ENCODE measurements at places on chromosomes 4 and X. TPM values are rescaled to one million over a fixed set of nuclear protein-coding genes. Genes with fewer than 3 reads are reported as not detected.

The POLN gene
- 6.8 TPM for total RNA-seq

The TLR2 gene
- total RNA-seq, result not detected

The CDX4 gene
- not detected for total RNA-seq

The TKTL1 gene
- not detected for total RNA-seq

The HHIP gene
- total RNA-seq, result 9.7 TPM

The RNF128 gene
- not detected for total RNA-seq

The RBMXL3 gene
- not detected for total RNA-seq

The FRMD7 gene
- total RNA-seq, result not detected

The CXCL3 gene
- total RNA-seq, result 0.74 TPM

The ANKRD37 gene
- total RNA-seq, result 4.6 TPM

The FGF16 gene
- total RNA-seq, result not detected

The RBM47 gene
- 0.98 TPM for total RNA-seq

The ASB11 gene
- total RNA-seq, result not detected

The CLIC2 gene
- 0.56 TPM for total RNA-seq

The NXF2 gene
- 1.4 TPM for total RNA-seq

The TMSB15A gene
- total RNA-seq, result 213 TPM

The PNMA3 gene
- total RNA-seq, result 7.8 TPM

The SPANXN3 gene
- total RNA-seq, result not detected

The MUC7 gene
- total RNA-seq, result not detected

Data from glutamatergic neuron (in vitro differentiated cells).